Ammon's horn (tissue), 1 donor: ENCODE measurements at places on chromosomes 2 and 18.

DNA sequence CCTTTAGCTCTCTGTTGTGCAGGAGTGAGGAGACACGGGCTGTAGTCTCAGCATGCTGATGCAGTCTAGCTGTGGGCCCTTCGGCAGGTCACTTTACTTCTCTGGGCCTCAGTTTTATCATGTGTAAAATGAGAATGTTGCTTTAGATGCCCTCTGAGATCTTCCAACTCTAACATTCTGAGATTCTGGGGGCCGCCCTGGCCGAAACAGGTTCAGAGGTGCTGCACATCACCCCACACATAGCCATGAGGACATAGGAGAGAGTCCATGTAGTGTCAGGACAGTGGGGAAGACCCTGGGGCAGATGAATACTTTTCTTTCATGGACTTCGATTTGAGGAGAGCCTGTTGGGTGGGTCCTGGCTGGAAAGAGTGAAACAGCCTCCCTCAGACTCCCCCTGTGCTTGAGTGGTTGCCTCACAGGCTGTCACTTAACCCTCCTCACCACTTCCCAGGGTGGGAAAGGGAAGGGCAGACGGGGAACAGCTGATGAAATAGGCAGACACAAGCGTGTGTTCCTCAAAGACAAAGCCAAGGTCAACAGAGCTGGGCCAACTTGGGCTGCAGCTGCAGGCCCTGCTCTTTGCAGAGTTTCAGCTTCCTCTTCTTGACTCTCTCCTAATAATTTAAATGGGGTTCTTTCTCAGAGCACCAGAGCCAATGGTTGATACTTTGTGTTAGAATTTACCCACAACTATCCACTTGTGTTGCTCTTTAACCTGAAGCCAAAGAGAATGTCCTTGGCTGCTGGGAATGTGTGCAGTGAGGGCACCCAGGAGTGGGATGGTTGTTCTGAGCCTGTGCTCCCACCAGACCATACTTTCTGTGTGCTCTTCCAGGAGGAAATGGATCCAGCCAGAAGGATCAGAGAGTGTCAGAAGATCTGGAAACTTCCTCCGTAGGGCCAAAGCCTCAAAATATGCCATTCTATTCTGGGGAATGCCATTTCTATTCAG, 14.7 kb upstream of the MRPL33 start:
- no peak for DNase-seq

- no peak for DNase-seq
Observed at GRCh38 chr2:45664635-45665261, 13.3 kb downstream of the PRKCE start.

DNA sequence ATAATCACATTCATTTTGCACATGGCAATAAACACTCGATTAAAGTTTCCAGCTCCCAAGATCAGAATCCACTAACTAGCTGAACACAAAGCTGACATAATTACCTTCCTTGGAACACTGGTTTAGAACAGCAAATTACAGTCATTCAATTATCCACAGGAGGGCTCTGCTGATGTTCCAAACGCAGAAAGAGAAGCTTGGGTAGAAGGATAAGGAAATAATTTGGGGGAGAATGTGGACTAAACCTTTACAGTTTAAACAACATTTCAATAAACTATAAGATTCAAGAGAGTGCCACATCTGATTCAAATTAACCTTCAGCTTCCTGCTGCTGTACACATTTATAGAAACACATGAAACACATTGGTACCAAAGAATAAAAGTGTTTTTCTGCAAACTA, 67.8 kb upstream of the ARL4C start:
- DNase-seq = peak; percentile 38

- DNase-seq = no peak
Observed at GRCh38 chr2:162244541-162245031, 1.3 kb upstream of the FAP start.

GRCh38 chr2:164220265-164220664, 401.0 kb downstream of the GRB14 start:
- no peak for DNase-seq
